Stimulated activated CD8-positive, alpha-beta memory T cell treated with anti-CD3 and anti-CD28 coated beads, Interleukin-4, amount 100 ng/mL, for 1 hour (primary cell): ENCODE measurements at places on chromosomes 4 and X.

GRCh38 chr4:109414938-109415337, 18.7 kb upstream of the SEC24B start:
- DNase-seq: no peak

- DNase-seq: no peak
These were observed 23.6 kb downstream of the CPE start for GRCh38 chr4:165402375-165402774.

DNA sequence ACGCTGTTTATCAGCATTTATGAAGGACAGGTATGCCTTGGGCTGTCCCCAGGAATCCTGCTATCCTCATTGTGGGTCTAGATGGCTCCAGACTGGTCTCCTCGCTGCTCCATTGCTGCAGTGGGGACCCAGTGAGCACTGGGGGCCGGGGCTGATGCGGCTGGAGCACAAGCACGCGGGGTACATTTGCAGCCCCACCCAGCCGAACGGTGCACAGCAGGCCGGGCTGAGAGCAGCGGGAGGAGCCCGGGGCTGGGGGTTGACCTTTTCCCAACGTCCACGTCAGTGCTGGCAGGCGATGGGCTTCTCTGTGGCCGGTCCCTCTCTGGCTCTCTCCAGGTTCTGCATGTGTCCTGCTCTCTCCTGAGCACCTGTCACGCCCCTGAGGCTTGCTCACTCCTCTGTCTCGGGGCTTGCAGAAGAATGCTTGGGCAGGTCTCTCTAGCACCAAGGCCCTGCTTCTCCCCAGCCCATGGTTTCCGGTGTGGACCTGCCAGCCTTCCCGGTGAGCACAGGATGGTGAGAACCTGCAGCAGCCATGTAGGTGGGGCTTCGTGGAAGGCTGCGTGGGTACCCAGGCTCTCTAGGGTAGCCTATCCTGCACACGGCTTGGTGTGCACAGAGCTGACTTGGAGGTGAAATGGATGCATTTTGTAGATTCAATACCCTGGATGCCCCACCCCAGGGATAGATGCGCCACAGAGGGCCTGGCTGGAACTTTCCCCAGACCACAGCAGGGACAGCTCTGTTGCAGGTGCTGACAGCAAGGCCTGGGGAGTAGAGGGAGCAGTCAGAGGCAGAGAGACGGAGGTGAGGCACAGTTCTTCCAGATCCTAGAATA, 89.1 kb upstream of the ADRA2C start:
- no peak for DNase-seq

- no peak for DNase-seq
These were observed 3.6 kb upstream of the RENBP start for GRCh38 chrX:153948002-153948466.

DNA sequence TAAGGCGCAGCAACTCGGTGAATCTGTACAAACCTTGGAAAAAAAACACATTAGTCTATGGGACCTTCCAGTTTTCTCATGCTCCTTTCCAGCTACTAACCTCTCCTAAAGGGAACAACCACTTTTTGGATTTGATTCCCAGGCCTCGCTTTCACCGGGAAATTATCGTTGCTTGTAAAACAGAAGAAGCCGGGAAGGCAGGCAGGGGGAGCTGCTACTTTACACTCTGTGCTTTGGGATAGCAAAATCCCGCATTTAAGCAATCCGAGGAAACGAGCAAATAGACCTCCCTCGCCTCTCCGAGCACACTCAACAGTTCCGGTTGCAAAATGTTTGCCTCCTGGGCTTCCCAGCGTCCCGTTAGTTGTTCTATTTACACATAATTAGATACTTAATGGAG, 1.2 kb downstream of the CD38 start:
- DNase-seq: no peak

- DNase-seq: no peak
These were observed 15.1 kb downstream of the PPEF1 start for GRCh38 chrX:18722500-18723071.

- no peak for DNase-seq
These were observed 925.1 kb downstream of the PCDH7 start for GRCh38 chr4:31645236-31645635.

GRCh38 chr4:147731580-147732517, at the start of gene ARHGAP10:
Gene ARHGAP10 (plus strand): TSS chr4:147732088. CDS start chr4:147732302, 214 bp downstream.
- DNase-seq: peak; percentile 44

GRCh38 chrX:130834149-130834548, 68.9 kb downstream of the ENOX2 start:
- no peak for DNase-seq

DNA sequence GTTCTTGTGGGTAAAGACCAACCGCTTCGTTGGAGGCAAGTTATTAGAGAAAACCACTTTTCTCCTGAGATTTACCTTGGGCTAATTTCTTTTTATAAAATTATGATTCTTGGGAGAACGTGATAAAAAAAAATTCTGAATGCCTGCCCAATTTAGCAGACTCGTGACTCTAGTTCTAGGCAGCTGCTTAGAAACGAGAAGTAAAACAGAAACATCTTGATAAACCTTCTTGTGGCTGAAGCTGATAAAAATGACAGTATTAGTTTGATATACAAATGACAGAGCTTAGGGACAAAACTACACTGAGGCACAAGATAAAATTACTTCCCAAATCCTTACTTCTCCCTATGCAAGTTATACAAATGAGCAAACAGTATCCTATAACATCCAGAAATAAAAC, 458.9 kb upstream of the TEX13C start:
- no peak for DNase-seq

GRCh38 chrX:17944833-17945497, 83.9 kb upstream of the RAI2 start:
- no peak for DNase-seq

GRCh38 chr4:26342328-26343037, 21.7 kb downstream of the RBPJ start:
- DNase-seq: no peak

DNA sequence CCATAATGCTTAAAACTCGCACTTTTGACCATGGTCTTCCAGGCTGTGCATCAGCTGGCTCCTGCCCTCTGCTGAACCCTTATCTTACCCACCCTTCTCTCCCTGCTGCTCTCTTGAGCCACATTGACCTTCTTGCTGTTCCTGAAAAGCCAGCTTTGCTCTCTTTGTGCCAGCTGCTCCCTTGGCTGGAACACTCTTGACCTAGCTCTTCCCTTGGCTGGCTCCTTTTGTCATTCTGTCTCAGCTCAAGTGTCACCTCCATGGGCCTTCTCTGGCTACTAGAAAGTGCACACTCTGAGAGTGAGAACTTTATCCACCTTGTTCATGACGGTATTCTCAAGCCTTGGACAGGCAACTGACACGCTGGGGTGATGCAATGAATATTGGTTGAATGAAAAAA, 112.1 kb downstream of the MGST2 start:
- no peak for DNase-seq

GRCh38 chrX:30144971-30145731, 70.2 kb upstream of the MAGEB2 start:
- DNase-seq: no peak

DNA sequence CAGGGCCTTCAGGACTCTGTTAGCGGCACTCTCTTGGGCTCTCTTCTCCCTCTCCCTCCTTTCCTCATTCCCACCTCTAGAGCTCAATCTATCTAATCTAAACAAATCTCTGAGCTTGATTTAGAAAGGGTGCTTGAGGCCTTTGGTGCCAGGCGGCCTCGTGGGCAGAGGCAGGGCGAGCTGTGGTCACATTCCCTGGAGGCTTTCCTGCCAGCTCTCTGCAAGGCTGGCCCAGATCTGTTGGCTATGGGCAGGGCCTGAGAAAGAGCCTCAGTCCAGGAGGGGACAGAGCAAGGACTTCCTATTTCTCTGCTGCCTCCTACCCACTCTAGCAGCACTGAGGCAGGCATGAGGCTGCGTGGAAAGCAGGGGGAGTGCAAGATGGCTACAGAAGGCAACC, 38.6 kb downstream of the PJA1 start:
- DNase-seq: no peak

DNA sequence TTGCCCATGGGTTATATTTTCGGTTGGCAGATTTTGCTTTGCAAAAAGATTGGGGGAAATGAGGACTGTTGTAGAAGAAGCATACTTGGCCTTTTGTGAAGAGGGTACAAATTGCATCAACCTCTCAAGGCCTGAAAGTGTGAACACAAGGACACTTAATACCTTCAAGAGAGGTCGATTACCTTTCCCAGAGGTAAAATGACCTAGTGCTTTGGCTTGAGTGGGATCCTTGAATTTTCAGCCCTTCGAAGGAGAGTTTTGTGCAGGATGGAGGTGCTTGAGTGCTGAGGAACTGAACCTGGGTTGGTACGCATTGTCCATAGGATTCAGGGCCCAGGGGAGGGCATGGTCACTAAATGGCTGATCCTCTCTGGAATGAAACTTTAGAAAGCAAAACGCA, 27.6 kb upstream of the NKAP start:
- no peak for DNase-seq

- DNase-seq: no peak
These were observed 169.4 kb downstream of the IL1RAPL1 start for GRCh38 chrX:28756647-28757046.

- DNase-seq: no peak
These were observed 109.7 kb upstream of the CPEB2 start for GRCh38 chr4:14892563-14892962.

DNA sequence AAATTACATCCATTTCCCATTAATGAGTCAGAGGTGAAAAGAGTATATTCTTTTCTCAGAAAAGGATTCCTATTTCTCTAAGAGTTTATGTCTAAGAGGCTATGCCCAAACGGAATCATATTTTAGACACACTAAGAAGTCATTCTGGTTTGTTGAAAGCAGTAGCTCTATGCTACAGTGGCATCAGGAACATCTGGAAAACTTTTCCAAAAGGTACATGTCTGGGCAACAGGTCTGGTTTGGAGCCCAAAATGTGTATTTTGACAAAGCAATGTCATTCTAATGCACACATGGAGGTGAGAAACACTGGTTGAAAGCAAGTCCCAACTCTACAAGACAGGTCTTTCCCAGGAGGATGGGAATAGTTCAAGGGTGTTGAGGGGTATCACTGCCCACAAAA, 56.1 kb downstream of the APBB2 start:
- no peak for DNase-seq

GRCh38 chr4:161704653-161705052, 459.1 kb downstream of the FSTL5 start:
- DNase-seq: no peak

DNA sequence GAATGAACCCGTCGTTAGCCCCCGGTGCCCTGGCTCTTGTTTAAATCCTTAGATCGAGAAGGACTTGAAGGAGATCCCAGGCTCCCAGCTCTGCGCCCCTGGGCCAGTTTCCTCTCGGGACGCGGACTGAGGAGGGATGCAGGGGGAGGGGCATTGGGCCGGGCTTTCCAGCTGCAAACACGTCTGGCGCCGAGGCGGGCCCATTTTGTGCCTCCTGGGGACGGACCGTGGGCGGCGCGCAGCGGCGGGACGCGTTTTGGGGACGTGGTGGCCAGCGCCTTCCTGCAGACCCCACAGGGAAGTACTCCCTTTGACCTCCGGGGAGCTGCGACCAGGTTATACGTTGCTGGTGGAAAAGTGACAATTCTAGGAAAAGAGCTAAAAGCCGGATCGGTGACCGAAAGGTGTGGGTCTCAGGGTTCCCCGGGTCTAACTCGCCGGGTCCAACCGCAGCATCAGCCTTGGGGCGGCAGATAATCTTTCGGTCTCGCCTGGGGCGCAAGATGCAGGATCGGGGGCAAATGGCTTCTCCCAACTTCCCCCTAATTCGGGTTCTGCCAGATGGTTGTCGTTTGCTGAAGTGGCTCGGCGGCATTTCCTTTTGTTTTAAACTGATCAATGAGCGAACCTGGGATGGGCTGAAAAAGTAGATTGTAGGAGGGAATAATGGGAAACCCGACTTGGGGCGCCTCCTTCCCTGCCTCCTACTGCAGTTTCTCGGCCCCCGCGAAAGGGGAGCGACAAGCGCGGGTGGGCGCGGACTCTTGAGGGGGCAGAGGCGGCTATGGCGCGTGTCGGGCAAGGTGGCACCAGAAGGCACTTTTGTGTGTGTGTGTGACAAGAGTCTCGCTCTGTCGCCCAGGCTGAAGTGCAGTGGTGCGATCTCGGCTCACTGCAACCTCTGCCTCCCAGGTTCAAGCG, 2.9 kb downstream of the PDGFRA start:
- DNase-seq: no peak

DNA sequence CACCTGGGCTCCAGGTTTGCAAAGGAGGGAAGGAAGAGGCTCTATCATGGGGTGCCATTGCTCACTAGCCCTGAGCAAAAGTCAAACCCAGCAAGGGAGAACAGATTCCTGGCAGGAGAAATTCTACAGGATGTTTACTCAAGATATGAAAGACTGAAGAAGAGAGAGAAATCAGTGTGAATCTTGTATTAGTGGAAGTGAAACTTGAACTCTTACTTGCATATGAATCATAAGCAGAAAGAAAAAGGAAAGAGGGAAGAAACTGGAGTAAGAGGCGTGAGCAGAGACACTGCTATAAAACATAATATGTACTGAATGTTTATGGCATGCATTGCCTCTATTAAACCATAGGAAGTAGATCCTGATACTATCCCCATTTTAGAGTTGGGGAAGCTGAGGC, 60.9 kb downstream of the C4orf46 start:
- no peak for DNase-seq

DNA sequence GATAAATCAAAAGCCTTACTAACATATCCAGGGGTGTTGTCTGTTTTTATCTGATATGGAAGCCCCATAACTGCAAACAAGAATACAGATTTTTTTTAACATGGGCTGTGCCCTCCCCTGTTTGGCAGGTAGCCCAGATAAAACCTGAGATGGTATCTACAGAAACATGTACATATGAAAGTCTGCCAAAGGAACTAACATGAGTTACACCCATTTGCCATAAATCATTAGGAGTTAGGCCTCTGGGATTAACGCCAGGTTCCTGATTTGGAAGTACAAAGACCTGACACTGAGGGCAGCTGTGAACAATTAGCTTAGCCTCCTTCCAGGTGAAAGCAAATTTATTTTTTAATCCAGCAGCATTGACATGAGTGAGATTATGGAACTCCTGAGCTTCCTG, 264.3 kb downstream of the TECRL start:
- no peak for DNase-seq

DNA sequence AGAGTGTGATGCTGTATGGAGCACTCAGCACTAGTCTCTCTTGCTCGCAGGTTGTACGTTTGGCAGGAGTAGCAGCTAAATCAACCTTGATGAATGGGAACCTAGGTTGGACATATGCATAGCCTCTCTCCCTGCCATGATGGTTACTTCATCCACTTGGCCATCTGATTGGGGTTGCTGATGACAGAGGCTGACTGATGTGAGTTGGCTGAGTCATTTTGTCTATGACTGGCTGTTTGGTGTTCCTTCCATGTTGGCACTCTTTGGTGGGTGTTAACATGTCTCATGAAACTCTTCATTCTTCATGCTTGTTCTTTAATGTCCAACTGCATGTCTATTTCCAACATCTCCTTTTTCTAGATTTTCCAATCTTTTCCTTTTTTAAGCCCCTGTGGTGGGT, 31.6 kb upstream of the SPARCL1 start:
- DNase-seq: no peak

- DNase-seq: no peak
These were observed 139.2 kb upstream of the RBPJ start for GRCh38 chr4:26181616-26182015.

DNA sequence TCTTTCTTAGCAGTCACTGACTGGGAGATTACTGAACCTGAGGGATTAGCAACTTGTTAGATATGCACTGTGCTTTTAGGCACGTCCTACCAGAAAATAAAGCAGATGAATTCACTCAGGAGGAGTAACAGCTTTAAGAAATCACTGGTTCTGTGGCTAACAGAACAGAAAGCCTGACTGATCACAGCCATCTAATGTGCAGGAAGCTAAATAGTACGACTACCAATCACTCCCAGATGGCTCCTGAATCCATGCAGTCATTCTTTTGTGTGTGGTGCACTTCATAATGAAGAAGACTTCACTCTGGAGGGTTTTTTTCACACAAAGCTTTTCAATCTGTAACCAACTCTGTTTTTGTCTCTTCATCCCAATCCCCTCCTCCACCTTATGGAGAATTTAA, 305.3 kb upstream of the INTU start:
- no peak for DNase-seq
